ENCODE measurements at places on chromosomes 1 and 21.

DNA sequence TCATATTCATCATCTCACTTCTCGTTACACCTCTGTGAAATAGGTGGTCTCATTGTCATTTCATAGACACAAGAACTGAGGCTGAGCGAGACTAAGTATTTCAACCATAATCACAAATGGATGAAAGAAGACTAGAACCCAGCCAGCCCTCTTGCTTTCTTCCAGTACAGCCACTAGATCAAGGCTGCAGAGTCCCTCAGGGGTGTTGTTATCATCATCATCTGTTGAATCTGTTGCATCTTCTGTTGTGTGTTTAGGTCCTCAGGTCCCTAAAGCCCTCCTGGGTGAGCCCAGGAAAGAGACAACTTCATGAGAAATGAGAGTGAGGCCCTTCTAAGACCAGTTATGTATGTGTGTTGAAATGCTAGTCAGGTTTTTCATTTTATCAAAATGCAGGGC lies 86.6 kb upstream of the ZNF326 start:
- no peak for DNase-seq

- no peak for DNase-seq
These were observed 63.7 kb downstream of the HLCS start for GRCh38 chr21:36902793-36903192.

DNA sequence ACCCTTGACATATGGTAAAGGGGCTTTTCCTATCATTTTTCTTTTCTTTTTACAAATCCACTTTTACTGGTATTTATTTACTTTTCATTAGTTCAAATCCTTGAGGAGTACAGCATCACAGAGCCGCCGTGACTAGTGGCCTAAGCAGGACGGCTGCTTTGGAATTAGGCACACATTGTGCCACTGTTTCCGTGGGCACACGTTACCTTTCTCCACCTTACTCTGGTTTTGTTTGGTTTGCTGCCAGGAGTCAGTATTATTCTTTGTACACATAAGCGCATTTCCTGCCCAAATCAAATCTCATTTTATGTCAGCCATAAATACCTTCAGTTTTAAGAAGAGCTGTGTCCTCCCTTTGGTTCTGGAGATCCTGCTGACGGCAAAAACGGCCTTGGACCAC lies 31.2 kb downstream of the SCCPDH start:
- no peak for DNase-seq

GRCh38 chr1:55716610-55717009 lies 501.4 kb upstream of the USP24 start:
- DNase-seq = no peak

DNA sequence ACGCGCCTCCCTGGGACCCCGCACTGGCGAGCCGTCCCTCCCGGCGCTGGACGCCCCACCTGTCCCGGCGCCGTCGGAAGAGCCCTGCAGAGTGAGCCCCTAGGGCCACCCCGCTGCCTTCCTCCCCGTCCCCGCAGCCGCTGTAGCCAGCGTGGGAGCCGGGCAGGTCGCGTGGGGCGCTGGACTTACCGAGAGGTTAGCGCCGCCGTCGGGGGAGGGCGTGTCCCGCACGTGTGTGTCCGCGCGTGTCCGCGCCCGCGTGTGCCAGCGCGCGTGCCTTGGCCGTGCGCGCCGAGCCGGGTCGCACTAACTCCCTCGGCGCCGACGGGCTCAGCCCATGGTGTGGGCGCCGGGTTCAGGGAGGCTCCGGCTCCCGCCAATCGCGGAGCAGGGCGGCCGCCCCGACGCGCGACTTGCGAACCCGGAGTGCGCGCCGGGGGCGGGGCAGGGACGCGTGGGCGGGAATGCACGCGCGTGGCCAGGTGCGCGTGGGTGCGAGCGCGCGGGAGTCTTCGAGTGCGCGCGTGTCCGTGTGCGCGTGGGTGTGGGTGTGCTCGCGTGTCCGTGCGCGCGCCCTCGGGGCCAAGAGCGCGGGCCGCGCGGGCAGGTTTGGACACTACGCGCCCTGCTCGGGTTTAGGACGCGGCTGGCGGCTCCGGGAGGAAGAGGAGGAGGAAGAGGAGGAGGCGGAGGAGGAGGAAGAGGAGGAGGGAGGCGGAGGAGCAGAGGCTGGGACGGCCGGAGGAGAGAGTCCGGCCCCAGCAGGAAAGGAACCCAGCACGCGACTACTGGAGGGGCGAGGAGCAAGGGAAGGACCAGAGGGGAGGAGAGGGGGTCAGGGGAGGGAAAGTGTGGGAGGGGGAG lies 145.2 kb upstream of the ETS2 start:
- DNase-seq = no peak

DNA sequence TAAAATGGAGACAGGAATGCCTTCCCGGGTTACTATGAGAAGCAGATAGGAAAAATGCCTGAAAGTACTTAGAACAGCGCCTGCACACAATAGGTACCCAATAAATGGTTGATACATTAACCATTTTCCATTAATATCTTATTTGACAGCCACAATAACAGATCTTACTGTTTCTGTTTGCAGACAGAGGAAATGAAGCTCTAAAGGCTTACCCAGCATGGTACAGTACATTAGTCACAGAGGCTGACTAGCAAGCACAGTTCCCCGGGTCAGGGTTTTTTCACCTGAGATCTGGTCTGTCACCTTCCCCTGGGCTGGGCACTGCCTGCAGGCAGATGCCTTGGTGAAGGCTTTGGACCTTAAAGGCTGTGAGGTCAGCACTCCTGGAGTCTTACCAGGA lies 2.9 kb downstream of the TRIM63 start:
- no peak for DNase-seq

DNA sequence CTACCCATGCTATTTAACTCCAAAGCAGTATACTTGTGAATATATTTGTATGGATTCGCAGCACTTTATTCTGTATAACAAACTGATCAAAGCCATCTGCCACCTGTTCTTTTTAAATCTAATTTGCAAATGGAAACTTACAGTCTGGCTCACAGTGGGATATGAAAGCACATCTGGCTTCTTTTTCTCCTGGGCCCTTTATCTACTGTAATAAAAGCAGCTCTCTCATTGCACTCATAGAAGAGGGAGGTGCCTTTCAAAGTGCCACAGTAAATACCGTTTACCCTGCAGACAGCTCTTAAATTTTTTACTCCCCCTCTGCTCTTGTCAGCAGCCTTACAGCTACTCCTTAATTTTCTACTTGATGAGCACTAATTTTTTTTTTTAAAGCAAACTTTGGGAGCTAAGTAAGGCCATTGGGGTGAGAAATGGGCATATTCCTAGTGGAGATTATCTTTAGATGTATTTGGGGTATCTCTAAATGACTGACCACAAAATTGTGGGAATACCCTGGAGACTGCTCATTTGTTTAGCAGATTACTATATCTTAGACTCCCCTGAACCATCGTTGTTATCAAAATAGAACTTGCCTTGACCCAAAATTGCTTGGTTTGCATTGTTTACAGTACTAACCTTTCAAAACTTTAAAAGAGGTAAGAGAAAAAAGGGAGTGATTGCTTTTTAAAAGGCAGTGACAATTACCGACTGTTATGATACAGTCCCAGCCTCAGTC lies 110.1 kb downstream of the VPS13D start:
- DNase-seq = no peak

DNA sequence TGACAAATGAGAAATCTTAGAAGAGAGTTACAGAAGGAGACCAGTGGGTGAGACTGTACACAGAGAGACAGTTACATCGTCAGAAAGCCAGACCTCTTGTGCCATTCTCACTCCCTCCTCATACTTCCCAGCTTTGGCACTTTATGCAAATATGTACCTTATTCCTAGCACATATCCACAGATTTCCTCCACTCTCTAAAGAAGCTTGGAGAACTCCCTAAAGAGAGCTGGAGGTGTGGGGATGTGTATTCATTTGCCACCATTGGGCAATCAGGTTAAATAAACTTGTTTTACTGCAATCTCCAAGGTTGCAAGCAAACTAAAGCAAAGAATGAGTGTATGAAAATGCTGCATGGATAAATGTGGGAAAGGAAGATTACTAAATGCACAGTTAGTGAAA lies 380.9 kb upstream of the PRMT6 start:
- no peak for DNase-seq

DNA sequence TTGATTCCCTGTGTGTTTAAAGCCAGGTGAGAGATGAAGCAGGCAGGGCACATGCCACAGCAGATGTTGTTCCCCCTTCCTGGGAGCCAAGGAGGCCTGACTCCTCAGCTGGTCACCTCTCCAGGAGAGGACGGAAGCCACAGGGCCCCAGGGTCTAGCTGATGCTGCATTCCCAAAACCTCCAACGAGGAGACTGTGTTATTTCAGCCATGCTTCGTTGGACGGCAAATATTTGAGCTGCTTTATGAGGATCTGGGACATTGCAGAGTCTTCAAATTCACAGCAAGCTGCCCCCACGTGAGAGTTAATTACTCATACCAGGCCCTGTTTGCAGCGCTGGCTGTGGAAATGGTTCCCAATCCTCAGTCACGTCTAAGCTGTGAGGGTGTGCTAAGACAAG lies 85.3 kb downstream of the CDC7 start:
- no peak for DNase-seq

DNA sequence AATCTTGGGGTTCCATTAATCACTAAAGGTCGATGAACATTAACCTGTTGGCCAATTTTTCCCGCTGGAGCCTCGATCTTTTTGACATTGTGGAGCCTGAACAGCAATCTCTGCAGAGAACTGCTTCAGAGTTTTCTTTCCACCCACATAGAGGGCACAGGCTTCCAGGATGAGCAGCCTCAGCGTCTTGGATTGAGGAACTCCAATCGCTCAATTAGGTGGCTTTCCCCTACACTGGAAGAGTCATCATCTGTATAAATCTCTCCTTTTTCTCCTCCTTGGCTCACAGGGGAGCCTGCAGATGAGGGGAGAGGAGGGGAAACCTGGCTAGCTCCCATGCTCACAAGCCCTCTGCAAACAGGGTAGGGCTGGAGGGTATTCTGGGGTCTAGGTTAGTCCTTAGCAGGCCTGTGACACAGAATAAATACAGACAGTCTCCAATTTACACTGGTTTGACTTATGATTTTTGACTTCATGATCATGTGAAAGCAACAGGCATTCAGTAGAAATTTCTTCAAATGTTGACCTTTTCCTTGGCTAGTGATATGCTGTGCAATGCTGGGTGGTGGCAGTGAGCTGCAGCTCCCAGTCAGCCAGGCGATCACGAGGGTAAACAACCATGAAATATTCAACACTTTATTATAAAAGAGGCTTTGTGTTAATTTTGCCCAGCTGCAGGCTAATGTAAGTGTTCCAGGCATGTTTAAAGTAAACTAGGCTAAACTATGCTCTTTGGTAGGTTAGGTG lies 80.8 kb downstream of the PGBD5 start:
- DNase-seq = no peak

DNA sequence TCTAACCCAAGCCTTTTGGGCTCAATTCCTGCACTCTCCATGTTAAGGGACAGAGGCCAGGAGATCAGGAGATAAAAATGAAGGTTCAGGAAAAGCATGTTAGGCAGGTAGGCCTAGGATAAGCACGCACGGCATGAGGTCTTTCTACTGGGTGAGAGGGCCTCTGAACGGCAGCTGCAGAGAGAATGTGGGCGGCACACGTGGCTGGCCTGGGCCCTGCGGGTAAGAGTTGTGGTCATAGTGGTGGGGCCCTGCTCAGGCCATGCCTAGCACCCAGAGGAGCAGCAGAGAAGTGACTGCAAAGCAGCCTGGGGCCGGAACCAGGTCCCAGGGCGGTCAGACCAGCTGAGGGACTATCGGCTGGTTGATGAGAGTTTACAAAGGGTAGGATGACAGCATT lies 7.5 kb upstream of the FOXO6 start:
- no peak for DNase-seq

- peak; percentile 48 for DNase-seq
These were observed 413.4 kb downstream of the HLX start for GRCh38 chr1:221292652-221293051.

- DNase-seq = no peak
These were observed 50.4 kb upstream of the GPR37L1 start for GRCh38 chr1:202072211-202072765.

GRCh38 chr21:39018730-39019129 lies 164.5 kb downstream of the PSMG1 start:
- no peak for DNase-seq

Data from SHP77 treated with DMSO at 0.1 percent for 48 hours (cell line).